ENCODE measurements at places on chromosomes 7 and 10.

DNA sequence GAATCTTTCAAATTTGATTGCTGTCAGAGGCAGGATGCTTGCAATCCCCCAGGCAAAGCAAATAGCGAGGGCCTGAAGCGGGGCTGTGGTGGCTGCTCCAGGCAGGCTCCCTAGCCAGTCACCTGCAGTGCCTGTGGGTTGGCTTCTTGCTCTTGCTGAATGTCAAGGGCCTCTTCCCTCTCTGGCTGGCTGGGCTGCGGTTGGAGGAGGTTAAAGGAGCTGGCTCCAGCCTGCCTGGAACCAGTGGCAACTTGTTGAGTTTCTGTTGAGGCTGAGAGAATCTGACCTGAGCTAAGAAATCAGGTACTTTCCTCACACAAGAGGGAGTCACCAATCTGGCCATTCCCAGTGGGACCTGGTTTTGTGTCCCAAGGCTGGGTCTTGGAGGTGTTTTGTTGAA lies 134.7 kb downstream of the TMEM178B start:
- DNase-seq: no peak

DNA sequence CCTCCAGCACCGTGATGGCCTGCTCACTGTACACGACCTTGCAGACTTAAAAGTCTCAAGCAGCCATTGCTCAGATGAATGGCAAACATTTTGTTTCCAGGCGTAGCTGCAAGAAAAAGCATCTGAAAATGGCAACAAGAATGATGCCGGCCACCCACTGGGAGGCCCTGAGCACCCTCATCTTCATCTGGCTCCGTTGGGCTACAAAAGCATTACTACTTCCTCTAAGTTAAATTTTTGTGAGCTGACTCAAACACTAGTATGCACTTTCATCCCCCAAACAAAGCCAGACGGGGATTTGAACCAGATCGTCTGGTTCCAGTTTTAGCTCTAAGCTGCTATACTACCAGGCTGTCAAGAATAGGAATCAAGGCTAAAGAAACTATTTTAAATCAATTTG lies 116.6 kb upstream of the CDK1 start:
- DNase-seq: peak; percentile 50

- no peak for DNase-seq
Measured at GRCh38 chr7:158015403-158016179, 572.0 kb downstream of the PTPRN2 start.

DNA sequence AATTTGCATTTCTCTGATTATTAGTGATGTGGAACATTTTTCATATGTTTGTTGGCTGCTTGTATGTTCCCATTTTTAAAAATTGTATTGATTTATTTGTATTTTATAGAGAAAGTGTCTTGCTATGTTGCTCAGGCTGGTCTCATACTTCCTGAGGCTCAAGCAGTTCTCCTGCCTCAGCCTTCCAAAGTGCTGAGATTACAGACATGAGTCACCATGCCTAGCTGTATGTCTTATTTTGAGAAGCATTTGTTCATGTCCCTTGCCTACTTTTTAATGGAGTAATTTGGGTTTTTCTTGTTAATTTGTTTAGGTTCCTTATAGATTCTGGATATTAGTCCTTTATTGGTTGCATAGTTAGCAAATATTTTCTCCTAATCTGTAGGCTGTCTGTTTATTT lies 214.2 kb upstream of the KAT6B start:
- DNase-seq: peak; percentile 51

DNA sequence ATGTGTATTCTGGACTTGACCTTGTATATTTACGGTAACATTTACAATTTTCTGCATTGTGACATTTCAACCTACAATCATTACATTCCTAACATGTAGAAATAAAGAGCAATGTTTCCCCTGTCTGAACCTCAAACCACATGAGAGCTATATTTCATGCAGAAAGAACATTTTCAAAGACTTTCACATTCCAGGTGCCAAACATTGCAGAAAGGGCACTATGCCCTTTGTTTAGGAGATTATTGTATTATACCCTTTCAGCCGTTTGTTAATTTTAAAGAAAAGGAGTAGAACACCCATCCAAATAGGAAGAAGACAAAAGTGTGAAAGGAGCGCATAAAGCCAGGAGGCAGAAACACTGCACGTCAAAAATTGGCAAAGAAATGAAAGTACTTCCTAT lies 260.4 kb downstream of the RELN start:
- DNase-seq: no peak

GRCh38 chr7:69199041-69199440 lies 399.2 kb upstream of the AUTS2 start:
- DNase-seq: no peak

- no peak for DNase-seq
Measured at GRCh38 chr10:3331187-3331586, 158.6 kb upstream of the PITRM1 start.

GRCh38 chr10:125761961-125762360 lies 13.7 kb downstream of the MMP21 start:
- no peak for DNase-seq

GRCh38 chr7:104973909-104974415 lies 40.0 kb upstream of the KMT2E start:
- DNase-seq: peak; percentile 94

DNA sequence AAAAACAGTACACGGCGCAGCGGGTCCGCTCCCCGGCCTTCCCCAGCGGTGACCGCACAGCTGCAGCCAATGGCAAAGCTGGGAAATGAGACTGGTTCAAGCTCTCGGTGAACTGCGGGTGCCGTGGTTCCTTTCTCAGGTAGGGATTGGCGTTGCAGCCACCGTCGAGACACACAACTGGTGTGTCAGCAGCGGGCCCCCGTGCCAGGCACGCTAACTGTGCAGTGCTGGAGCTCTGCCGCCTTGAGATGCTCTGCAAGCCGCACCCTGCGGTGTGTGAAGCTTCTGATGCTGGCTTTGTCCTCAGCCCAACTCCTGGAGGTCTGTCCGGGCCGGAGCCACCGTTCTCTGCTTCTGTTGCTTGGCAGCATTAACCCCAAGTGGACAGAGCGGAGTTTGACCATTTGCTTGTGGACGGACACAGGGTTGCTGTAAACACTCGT lies 20.6 kb upstream of the NKX6-2 start:
- DNase-seq: no peak

GRCh38 chr10:83680470-83680891 lies 458.8 kb upstream of the GHITM start:
- no peak for DNase-seq

DNA sequence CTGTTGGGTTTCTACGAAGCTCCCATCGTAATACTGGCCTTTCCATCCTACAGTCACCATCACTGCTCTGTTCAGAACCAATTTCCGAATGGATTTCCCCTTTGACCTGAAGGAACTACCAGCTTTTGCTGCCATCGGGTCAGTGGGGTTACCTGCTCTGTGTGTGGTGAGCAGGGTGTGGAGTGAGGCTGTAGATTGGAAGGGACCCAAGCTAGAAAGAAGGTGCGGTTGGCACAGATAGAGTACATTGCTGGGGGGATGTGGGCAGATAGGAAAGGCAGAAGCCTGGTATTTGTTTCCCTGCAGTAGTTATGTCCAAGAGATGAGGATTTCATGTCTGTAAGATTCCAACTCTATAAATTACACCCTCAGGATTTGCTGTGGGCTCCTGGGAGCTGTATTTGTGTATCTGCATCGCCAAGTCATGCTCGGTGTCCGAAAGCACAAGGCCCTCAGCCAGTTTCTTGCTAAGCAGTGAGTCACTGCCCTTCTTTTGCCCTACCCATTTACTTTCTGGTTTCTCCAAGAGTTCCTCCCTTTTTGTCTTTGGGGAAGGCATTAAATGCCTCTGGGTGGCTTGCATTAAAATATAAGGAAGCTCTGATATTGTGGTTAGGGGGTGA lies 15.4 kb downstream of the CLCN1 start:
- peak; percentile 83 for DNase-seq

DNA sequence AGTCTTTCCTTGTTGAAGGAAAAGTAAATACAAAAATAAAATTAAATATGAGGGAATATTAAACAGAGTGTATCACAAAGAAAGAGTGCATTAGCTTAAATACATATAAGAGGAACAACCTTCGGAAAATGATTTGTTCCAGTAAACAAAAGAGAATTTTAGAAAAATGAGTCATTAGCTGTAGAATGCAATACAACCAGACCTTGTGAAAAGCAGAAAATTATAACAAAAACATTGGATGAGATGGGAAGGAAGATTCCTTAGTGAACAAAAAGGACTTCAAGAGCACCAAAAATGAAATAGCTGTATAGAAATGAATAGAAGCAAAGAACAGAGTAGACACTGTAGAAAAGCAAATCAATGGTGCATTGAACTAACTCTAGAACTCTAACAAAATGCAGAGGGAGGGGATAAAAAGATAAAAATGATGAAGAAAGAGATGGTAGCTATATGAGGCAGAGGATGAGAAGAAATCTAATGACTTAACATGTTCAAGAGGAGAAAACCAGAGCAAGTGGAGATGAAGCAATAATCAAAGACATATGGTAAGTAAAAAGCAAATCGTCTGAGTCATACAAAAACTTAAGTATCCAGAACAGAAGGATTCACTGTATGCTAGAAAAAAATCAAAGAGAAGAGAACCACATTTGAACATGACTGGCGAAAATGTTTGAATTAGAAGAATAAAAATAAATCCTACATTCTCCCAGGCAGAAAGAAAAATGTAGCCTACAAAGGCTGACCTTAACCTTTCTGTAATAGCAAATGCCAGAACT lies 190.5 kb downstream of the TMEM26 start:
- DNase-seq: no peak

DNA sequence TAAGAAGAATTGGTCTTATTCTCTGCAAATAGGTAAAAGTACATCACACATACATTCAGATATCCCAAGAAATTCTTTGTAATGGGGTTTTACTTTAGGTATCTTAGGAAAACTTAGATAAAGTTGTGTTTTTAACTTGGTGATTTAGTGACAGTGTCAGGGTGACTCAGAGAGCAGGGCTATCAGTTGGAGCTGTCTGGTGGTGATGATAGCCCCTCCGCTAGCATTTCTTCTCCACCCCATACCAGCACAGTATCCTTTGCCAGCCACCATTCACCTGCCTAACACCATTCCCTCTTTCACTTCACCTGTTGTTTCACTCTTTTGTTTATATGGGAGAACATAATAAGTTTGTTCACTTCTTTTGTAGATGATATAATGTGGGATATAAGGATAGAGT lies 30.4 kb downstream of the VPS50 start:
- DNase-seq: no peak

- no peak for DNase-seq
Measured at GRCh38 chr10:125007436-125007835, 65.5 kb downstream of the ZRANB1 start.

DNA sequence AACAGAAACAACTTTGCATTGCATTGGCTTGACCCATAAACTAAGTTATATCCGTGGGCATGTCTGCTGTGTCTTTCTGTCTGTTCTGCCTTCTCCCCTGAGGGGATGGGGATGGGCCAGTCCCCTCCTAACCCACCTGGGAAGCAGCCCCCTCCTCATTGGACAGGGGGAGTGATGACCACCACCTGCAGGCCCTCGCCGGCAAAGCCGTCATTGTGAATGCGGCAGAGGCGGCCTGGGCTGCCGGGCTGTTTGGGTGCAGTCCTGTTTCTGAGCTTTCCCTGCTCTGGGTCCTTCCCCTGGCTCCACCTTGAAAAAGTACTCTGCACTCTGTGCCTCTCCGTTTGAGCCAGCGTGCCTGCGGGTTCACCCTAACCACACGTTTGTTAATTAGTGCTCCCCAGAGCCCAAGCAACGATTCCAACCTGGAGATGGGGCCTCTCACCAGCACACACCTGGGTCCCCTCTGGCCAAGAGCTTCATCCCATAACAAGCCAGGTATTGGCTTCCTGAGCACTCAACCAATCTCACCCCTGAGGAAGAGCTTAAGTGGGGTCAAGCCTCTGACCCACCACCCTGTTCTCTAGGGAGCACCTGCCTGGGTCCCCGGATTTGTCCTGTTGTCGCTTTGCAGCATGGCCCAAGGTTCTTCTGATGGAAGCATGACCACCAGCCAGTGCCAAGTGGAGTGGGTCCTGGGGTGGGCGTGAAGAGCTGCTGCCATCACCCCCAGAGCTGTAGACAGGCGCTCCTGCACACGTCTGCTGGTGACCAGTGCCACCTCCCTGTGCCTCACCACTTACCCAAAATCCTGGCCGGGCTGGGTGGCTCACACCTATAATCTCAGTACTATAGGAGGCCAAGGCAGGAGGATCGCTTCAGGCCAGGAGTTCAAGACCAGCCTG lies 39.4 kb upstream of the ZMIZ2 start:
- no peak for DNase-seq

GRCh38 chr7:44398953-44399574 lies 73.7 kb upstream of the CAMK2B start:
- no peak for DNase-seq

GRCh38 chr10:43427166-43427825 lies 9.6 kb upstream of the ZNF487 start:
- DNase-seq: no peak

DNA sequence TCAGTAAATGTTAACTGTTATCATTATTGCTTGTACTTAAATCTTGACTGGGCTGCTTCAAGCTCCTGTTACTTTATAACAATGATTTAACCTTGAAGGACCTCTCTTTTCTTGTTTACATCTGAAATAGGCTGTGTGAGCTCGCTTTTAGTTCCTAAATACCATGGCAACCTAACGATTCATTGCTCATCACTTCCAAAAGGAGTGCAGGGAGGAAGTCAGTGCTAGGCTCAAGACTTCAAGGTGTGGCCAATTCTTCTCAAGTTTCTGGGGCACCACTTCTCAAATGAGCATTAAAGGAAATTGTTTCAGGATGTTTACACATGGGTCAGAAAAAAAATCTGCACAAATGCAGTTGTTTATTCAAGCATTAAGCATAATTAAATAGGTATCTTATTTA lies 284.2 kb downstream of the MTERF1 start:
- DNase-seq: peak; percentile 2

GRCh38 chr7:155593461-155594162 lies 47.3 kb upstream of the CNPY1 start:
- DNase-seq: no peak

GRCh38 chr10:86258941-86259340 lies 107.7 kb downstream of the GRID1 start:
- DNase-seq: no peak

DNA sequence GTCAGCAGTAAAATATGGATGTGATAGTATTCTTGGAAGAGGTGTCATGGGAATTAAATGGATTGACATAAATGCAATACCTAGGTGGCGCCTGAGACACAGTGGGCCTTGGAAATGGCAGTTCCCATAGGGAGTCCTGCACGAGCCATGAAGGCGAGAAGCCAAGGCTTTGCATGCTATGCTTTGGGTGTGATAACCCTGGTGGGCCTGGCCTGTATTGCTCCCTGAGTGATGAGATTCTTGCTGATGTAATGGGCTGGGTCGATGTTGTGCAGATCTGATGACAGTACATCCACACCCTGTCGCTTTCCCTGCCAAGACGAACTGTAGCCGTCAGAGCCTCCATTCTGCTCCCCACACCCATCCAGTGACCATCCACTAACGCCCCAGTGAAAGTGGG lies 46.4 kb downstream of the CREB5 start:
- no peak for DNase-seq

GRCh38 chr10:78774999-78775711 lies 293.6 kb upstream of the ZMIZ1 start:
- no peak for DNase-seq

GRCh38 chr10:24834869-24835268 lies 111.2 kb upstream of the ARHGAP21 start:
- DNase-seq: no peak

Data from fibroblast of pulmonary artery (primary cell).